Motor neuron (in vitro differentiated cells): ENCODE measurements at places on chromosomes 4 and X.

GRCh38 chr4:6461301-6462165, 10.9 kb downstream of the PPP2R2C start:
- ATAC-seq, result no peak

DNA sequence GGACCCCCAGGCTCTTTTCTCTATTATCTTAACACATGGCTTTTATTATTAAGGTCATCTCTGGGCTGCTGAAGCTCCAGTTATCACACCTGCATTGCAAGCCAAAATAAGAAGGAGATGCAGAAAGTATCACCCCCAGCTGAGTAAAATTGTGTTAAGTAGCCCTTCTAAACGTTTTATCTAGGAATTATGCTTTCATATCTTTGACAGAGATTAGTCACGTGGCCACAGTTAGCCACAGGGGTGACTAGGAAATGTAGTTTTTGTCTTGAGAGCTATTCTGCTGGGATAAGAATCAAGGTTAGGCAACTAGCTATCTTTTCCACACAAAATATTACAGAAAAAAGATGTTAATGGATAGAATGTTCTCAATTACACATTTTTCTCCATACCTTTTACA, 102.1 kb downstream of the ANXA3 start:
- ATAC-seq, result no peak

DNA sequence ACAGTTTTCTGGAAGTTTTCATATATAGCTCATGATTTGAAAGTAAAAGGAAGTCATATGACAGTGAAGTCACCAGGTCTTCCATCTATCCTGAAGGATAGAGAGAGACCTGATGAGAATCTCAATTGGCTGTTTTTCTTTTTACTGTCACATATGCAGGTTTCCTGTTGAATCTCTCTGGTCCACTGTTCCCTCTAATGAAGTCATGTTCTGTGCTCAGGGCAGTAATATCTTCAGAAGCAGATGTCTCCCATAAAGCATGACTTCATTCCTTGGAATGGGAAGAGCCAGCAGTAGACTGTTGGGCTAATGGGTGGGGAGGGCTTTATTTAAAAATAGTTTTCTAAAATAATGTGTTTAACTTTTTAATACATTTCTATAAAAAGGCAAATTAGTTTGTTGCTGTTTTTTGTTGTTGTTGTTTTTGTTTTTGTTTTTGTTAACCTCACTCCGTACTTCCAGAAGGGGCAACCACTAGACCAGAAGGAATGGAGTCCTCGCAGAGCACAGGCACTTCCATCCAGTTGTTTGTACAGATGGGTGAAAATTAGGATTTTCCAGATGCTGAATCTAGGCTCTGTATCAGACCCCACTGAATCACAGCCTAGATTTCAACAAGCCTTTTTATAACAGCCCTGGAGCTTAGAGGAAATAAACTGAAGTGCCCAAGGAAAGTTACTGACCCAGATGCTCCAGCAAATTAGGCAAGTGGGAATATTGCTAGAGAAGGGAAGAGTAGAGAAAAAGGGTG, 54.2 kb downstream of the AWAT2 start:
- ATAC-seq, result no peak

DNA sequence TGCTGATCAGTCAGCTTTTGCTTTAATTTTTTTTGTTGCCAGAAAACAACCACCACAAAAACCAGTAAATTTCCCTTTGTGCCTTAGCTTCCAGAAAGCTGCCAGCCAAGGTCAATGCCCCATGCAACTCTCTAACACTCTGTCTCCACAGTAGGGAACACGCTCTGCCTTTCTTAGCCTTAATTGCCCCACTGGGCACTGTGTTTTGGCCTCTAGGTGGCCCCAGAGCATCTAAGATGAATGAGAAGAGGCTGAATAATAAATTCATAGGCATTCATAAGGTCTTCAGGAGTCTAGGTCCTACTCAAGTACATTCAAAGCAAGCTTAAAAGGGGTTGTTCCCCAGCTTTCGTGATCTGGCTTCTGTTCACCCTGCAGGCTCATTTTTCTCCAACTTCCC, 57.7 kb upstream of the PASD1 start:
- ATAC-seq, result peak; percentile 87
